ENCODE measurements at places on chromosomes 1 and 21. TPM values are rescaled to one million over a fixed set of nuclear protein-coding genes. Genes with fewer than 3 reads are reported as not detected.

GRCh38 chr1:34409689-34410229 lies 233.1 kb downstream of the C1orf94 start:
- no peak for DNase-seq

- no peak for DNase-seq
These were observed 13.2 kb downstream of the AGRN start for GRCh38 chr1:1033009-1033587.

- DNase-seq: peak; percentile 14
These were observed 12.5 kb downstream of the PODN start for GRCh38 chr1:53074313-53075154.

DNA sequence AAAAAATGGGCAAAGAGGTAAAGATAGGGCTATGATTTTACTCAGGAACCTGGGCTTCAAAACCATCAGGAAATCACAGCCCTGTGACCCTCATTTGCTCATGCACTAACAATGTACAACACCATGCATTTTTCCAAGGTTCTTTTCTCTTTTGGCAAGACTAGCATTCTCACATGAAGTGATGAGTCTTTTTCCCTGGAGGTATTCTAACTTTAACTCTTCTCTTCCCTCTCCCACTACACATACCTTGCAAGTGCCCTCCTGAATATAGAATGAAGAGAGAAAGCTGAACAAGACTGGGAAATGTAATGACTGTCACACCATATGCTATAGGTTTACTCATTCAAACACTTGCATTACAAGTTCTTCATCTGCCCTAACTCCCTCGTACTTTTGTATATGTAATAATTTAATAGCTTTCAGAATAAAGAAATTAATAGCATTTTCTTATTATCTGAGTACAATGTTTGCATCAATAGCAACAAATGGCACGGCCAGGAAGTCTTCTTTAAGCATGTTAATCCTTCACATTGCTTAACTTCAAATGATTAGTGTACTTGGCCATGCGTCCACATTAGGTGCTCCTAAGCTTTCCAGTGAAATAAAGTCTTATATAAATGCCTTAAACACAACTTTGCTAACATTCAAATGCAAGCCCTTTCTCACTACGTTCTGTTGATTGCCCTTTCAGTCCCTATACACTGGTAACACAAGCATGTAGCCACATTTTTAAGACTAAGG lies 1.8 kb downstream of the NIBAN1 start:
- DNase-seq: no peak

DNA sequence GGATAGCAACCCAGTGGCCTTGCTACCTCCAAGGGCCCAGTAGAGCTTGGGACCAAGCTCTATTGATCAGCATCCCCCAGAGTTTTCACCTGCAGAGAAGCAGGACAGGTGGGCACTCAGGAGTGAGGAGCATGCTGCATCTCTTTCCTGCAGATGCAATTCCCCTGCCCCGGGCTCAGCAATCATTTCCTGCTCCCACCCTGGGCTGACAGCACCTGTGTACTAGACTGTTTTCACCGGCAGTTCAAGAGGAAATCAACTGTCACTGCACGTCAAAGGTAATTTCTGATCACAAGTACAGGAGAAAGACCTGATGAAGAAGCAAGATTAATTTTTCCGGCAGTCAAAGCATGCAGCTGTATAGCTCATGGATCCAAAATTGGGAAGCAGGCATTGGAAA lies 8.8 kb upstream of the NT5C1A start:
- no peak for DNase-seq

GRCh38 chr1:53967409-53968124 lies 21.4 kb downstream of the LRRC42 start:
- DNase-seq: no peak

DNA sequence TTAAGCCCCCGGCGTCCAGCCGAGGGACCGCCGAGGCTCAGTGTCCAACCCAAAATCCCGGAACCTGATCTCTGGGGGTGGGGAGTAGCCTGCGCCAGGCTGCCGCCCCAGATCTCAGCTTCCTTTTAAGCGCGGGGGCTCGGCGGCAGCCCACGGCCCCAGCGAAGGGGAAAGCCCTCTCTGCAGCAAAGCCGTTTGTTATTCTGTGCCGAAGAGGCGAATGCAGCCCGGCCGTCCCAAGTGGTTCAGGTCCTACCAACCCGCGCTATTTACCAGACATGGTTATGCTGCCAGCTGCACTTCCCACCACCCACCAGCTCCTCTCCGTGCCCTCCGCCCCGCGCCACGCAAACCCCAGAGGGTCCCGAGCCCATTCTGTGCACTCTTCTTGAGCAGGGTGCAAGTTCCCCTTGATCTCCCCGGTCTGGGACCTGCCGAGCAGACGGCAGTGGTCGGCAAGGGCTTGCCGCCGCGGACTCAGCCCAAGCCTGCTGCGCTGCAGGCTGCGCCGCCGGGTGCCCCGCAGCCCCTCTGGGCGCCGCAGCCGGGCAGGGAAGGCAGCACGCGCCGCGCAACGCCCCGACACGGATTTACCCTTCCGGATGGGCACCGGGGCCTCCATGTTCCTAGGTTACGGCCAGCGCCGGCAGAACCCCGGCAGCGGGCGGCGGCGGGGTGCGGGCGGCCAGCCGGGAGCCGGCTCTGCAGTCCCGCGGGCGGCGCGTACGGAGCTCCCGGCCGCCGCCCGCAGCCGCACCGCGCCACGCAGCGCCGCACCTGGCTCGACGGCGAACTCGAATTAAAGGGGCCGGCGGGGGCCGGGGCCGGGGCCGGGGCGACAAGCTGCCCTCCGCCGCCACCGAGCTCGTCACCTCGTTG lies 738 bp upstream of the KCNA2 start:
- DNase-seq: no peak

DNA sequence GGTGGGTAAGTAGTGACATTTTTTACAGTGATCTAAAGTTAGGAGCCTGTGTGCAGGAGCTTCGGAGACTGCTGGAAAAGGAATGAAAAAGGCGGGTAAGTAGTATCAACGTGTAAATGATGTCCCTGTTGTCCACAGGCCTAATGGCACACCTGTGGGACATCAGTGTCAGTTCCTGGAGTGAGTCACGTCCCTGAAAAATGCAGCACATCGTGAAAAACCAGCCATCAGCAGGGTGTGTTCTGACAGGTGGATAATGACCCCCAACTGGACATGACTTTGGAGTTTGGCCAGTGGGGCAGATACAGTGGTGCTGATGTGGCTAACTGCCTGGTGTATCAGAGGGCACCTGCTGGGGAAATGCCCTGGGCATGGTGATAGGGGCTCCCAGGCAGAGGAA lies 12.0 kb upstream of the PRDM15 start:
- DNase-seq: no peak

GRCh38 chr1:25137106-25137505 lies 95.2 kb downstream of the SYF2 start:
- no peak for DNase-seq

DNA sequence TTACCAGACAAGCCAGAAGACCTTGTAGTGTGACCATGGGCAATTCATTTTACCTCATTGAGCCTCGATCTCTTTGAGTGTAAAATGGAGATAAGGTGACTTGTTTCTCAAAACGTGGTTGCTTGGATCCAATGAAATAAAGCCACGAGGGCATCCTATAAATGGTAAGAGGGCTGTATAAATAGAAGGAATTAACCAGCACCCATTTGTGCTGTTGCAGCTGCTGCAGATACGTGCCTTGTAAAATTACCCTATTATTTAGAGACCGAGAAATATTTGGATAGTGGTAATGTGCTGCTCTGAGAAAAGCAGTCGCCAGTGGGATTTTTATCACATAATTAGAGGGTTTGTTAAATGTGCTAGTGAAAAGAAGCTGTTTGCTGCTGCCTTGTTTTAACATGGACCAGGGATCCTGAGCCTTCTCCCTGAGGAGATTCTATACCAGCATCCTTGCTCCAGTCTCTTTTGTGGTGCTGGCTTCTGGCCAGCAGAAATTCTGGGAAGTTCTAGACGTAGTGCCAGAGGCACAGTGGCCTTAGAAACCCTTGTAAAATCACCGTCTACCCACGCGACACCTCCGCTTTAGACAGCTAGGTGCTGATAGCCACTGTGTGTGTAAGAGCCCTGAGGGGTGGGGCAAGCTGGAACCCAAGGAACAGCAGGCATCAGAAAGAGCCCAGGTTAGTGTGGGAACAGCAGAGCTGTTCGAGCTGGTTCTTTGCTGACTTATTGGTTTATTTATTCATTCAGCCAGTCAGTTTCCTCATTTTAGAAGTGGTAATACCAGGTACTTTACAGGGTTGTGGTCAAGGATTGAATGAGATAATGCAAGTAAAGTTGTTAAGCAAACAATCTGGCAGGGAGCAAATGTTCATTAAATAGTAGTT lies 137.5 kb downstream of the NOS1AP start:
- no peak for DNase-seq

DNA sequence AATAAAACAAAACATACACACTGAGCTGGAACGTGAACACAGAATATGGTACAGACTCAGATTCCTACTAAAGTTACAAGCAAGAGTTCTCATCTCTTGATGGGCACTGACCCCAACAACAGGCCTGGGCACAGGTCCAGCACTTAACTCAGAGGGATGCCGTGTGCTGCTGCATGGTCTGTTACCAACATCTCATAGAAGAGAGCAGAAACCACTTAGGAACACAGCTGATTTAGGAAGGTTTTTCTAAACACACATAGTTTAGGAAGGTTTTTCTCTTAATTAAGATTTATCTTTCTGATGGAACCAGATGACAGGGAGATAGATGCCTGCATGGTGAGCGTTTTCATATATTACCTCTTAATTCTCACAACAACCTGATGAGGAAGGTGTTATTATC lies 1.5 kb downstream of the GCLM start:
- no peak for DNase-seq

- DNase-seq: no peak
These were observed 9.5 kb downstream of the RNU1-2 start for GRCh38 chr1:16905110-16905867.

DNA sequence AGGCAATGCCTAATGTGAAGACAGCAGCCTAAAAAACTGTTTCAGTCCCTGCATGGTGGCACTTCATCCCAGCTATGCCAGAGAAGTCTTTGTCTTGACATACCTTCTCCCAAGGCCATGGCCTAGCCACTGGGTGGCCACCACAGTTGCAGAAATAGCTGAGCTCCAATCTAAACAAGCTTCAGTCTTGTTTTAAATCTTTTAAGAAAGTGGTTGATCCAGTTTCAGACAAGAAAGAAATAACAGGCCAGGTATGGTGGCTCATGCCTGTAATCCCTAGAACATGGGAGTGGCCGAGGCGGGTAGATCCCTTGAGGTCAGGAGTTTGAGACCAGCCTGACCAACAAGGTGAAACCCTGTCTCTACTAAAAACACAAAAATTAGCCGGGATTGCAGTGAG lies 600.0 kb upstream of the PLXNA2 start:
- no peak for DNase-seq

DNA sequence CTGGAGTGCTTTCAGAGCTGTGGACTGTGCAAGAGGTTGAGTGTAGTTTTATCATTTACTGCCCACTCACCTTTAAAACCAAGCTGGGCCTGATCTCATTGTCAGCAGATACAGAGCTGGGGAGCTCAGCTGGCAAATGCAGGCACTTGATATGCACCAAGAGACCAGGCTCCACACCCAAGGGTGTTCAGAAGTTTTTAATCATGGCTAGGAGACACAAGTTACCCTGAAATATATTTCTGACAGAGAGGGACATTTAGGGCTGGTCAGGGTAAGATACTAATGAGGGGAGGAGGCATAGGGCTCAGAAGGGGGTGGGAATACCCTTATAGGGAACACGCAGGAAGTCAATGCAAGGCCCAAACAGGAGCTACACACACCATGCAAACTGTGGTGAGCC lies 153.7 kb downstream of the ELAVL4 start:
- no peak for DNase-seq

- peak; percentile 39 for DNase-seq
These were observed 57.8 kb downstream of the EDARADD start for GRCh38 chr1:236451796-236452373.

DNA sequence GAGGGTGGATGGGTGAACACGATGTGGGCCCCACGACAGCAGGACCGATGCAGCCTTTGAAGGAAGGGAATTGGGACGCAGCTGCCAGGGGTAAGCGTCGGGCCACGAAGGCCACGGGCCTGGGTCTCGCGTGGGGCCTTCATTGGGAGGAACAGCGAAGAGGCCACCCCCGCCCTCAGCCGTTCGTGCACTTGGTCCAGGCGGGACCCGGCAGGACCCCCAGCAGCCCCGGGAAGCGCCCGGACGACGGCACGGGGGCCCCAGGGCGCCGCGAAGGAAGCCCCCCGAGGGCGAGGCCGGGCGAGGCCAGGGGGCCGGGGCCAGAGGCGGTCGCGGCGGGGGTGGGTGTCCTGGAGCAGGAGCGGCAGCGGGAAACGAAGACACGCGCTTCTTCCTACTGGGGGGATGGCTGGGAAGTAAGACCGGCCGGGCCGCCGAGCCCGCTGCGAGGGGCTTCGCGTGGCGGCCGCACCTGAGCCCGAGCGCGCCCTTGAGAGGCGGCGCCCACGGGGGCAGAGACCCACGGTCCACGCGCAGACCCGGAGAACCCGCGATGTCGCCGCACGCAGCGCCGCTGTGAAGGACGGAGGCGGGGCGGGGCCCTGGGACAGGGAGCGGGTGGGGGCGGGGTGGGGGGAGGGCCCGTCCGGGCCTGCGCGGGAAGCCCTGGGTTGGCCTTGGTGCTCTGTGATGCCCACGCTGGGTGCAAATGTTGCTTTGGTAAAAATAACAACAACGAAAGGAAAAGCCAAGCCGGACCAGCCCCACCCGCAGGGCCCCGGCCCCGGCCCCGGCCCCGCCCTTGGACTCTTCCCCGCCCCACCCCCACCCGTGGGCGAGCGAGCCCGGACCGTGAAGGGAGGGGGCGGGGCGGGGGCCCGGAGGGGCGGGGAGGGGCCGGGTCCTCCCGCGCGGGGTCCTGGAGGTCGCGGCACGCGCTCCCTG lies 56.0 kb upstream of the ADARB1 start:
- DNase-seq: no peak

- no peak for DNase-seq
These were observed 59.7 kb downstream of the NTPCR start for GRCh38 chr1:233010146-233010545.

DNA sequence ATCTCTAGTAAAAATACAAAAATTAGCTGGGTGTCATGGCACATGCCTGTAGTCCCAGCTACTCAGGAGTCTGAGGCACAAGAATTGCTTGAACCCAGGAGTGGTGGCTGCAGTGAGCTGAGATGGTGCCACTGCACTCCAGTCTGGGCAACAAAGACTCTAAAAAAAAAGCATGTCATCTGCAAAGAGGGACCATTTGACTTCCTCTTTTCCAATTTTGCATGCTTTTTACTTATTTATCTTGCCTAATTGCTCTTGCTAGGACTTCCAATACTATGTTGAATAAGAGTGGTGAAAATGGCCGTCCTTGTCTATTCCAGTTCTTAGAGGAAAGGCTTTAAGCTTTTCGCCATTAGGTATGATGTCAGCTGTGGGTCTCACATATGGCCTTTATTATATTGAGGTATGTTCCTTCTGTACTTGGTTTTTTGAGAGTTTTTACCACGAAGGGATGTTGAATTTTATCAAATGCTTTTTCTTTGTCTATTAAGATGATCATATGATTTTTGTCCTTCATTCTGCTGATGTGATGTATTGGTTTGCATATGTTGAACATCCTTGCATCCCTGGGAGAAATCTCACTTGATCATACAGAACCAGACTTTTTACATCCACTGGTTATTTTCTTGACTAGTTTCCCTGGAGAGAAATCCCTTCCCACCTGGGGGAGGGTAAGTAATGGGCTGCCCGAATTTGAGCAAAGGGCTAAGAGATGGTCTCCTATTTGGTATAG lies 17.0 kb upstream of the RAP1GAP start:
- DNase-seq: no peak

The PLA2G2C gene
- not detected for total RNA-seq

The AIM2 gene
- total RNA-seq: not detected

The LCE3E gene
- not detected for total RNA-seq

The F11R gene
- 182 TPM for total RNA-seq

The KLHDC8A gene
- not detected for total RNA-seq

The OR6N1 gene
- not detected for total RNA-seq

The IVL gene
- not detected for total RNA-seq

The ADAMTS5 gene
- not detected for total RNA-seq
